Stimulated activated CD8-positive, alpha-beta memory T cell treated with anti-CD3 and anti-CD28 coated beads, Interleukin-2, amount 100 ng/mL, for 48 hours (primary cell): ENCODE measurements at places on chromosomes 16 and 17.

GRCh38 chr16:60739737-60740683, 1296.2 kb downstream of the CDH8 start:
- DNase-seq: no peak

DNA sequence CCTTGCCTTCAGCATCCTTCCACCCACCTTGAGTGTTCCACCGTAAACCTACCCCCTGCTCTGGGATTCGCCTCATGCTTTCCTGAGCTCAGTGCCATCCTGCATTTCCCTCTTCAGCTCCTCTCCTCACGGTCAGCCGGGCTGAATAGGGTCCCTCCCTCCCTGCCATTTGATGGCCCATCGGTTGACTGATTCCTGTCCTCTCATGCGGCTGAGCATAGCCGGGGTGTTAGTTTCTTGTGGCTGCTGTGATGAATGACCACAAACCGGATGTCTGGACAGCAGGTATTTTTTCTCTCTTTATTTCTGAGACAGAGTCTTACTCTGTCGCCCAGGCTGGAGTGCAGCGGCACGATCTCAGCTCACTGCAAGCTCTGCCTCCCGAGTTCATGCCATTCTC, 44.1 kb upstream of the MGAT5B start:
- DNase-seq: no peak

GRCh38 chr16:83974475-83974874, 6.4 kb downstream of the NECAB2 start:
- DNase-seq: no peak

DNA sequence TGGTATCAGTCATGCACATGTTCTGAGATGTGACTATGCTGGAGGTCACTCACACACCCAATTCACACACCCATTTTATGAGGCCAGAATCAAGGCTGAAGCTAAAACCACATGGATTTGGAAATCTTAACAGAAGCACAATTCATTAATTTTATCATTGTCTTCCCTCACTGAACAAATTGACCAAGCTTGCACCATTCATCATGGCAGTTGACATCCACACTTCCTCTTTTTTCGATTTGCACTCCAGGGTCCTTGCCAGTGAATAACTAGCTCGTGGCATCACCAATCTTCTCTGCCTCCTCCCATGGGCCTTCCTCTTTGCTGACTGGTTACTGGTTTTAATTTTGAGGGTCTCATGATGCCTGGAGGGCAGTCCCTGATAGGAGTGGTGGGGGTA, 123.0 kb upstream of the ASIC2 start:
- no peak for DNase-seq

DNA sequence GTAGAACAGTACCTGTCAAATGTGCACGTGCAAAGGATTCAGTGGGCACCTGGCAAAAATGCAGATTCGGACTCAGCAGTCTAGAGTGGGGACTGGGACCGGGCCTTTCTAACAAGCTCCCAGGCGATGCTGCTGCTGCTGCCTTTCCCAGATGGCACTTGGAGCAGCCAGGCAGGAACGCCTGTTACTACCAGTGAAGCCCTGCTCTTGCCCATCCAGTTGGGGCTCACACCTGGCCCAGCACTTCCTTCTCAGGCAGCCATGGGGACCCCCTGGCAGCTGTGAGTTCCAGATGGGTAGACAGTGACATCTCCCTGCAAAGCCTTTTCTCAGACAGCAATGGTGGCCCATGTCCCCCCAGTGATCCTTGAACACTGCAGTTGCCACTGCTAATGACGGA, 30.4 kb downstream of the KDM8 start:
- DNase-seq: no peak

DNA sequence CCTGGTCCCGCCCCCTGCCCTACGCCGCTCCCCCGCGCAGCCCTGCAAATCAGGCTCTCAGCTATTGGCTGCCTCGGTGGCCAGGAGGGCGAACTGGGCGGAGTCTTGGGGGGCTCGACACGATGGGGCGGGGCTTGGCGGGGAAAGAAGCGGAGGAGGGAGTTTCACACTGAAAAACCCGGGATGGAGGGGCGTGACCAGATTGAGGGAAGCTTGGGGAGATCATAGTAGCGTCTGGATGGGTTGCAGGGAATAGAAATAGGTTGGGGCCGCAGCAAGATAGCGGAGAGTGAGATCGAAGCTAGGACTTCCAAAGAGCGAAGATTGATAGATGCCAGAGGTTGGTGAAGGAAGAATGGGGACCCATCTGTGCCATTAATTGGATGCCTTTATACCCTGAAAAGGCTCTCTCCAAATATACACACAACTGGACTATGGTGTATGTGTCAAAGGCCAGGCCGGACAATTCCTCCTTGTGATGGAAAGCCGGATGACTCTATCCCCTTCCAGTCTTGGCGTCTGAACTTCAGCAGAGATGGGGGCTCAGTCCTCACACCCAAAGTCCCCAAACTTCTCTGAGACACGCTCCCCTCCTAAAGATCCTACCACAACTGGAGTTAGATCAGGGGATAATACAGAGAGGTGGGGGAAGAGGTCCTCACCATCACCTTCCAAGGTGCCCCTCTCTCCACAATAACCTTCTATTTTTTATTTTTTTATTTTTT, 376 bp upstream of the STAC2 start:
- peak; percentile 58 for DNase-seq

GRCh38 chr16:72946063-72946462, 101.9 kb downstream of the ZFHX3 start:
- no peak for DNase-seq

DNA sequence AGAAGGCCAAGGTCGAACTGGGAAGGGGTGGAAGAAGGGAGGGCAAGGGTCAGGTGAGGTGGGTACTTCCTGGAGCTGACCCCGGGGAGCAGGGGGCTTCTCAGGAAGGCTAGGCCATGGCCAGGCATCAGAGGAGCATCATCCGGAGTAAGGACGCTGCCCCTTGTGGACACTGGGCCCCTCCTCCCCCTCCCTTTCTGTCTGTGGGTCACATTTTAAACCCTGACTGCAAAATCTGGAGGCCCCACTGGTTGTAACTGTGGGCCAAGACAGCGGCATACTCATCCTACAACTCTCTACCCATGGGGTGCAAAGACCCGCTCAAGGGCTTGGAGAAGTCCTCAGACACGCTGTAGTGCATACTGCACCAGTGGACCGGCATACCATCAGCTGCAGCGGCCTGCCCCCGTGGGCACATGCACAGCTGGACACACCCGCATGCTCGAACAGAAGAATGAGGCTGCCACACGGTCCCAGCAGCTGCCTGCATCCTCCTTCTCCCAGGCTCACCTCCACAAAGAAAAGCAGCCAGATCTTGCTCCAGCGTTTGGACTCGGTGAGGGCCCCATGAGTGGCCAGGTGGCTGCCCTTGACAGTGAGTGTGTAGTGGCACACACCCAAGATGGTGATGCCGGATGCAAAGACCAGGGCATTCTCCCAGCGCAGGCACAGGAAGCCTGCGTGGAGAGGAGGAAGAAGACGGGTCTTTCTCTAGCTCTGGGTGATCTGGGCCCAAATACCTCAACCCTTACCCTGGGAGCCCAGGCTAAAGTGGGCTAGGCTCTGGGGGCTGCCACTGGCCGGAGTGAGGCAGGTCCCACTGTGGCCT, 1.2 kb downstream of the FADS6 start:
- no peak for DNase-seq

- DNase-seq: no peak
These were observed 178.3 kb downstream of the MRTFB start for GRCh38 chr16:14249291-14250032.

GRCh38 chr17:40564195-40564882, 933 bp downstream of the CCR7 start:
- DNase-seq: no peak

GRCh38 chr17:76547183-76547641, 7.4 kb downstream of the PRCD start:
- DNase-seq: peak; percentile 42

DNA sequence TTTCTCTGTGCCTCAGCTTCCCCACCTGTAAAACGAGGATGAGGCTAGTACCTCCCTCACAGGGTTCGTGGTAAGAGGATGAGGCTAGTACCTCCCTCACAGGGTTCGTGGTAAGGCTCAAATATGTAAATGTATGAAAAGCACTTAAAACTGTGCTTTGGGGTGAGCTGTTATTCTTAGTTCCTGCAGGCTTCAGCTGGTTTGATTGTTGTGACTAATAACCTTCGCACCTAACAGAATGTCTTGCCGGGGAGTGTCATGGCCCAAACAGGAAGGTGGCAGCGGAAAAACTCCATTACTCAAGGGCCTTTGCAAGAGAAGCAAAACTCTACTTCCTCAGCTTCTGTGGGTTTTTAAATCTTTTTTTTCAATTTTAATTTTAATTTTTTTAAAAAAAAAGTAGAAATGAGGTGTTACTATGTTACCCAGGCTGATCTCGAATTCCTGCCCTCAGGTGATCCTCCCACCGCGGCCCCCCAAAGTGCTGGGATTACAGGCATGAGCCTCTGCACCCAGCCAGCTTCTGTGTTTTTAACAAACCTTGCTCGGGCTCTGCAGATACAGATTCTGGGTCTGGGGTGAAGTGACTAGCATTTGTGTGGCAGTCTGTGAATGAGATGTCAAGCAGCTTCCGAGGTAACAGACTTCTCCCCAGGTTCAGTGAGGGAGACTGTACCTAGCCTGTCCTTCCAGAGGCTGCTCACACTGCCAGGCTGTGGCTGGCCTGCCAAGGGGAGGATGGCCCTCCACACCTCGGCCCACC, 103.0 kb downstream of the RAB11FIP4 start:
- DNase-seq: no peak

- no peak for DNase-seq
These were observed 18.6 kb downstream of the SNN start for GRCh38 chr16:11686713-11687380.

DNA sequence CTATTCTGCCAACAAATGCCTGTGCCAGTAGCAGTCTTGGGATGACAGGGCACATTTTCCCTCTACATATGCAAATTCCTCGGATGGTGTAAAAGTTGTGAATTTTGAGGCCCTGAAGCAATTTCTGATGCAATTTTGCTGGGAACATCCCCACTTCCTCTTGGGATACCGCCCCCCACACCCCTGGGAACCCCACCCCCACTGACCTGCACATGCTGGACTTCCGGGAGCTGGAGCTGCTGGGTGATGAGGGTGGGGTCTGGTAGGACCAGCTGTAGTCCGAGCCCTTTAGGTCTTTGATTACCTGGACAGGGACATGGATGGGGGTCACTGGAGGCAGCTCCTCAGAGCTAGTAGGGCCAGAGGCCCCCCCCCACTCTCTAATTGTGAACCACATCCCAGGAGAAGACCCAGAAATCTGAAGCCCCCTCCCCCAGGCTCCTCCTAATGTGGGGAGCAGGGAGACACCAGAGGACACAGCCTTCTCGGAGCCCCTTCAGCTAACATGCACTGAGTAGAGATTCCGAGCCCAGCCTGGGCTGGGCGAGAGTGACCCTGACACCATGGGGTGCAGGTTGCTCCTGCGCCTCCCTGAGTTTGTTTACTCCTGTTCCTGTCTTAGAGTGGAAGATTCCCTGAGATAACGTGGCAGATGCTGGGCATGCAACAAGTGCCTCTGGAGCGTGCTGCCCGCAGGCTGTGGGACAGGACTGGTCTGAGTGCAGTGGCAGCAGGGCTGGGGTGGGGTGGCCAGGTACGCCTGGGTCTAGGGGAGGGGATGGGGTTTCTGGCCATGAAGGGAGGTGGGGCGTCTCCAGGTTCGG, 9.0 kb downstream of the MTSS2 start:
- DNase-seq: no peak

DNA sequence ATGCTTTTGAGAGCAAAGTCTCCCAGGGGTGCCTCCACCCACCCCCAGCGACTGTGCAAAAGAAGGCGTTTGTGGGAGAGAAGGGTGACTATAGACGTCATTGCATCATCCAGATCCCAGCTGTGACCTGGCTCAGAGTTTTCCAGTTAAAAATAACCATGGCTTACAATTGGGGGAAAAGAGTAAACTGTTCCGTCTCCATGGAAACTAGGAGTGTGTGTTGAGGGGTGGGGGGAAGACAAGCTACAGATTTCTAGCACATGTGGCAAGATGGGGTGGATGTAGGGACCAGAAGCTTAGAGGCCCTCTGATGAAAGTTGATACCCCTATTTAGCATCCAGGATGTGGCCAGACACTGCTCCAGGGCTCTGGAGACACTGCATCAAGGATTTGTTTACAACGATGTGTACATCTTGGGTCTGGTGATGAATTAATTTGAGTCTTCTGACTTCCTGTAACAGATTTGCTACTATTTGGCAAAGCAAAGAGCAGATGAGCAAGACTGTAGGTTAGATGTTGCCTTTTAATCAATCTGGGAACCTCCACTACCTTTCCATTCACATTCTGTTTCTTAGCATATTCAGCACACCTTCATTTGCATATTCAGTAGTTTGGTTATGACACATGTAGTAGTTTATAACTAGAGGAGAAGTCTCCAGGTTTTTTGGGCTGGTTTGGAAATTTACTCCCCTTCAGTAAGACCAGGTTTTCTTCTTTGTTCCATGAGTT, 6.2 kb upstream of the DUSP14 start:
- no peak for DNase-seq

DNA sequence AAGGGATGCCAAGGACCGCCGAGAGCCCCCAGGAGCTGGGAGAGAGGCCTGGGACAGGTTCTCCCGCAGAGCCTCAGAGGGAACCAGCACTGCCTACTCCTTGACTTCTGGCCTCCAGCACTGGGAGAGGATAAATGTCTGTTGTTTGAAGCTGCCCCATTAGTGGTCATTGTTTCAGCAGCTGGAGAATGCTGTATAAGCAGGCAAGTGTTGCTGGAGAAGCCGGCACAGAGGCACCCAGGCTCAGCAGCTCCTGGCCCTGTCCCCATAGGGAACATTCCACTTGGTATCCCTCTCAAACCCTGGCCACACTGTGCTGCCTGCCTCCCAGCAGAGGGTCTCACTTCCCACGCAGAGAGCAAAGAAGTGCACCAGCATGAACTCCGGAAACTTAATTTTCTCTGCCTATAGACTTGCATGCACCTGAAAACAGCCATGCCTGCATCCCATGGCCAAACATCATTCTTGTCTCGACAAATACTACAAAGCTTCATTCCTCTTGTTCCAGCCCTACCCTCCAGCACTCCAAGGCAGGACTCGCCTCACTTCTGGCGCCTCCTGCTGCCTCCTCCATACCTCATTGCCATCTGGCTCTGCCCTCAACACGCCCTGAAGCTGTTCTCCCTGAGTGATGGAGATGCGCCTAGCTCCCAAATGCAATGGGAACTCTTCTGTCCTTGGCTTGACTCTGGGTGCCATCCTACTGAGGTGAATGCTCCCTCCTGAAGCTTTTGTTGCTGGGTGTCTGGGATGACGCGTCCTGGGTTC, 88.1 kb downstream of the DNAH17 start:
- DNase-seq: no peak

- peak; percentile 17 for DNase-seq
These were observed 3.7 kb upstream of the MYL4 start for GRCh38 chr17:47205419-47205963.

GRCh38 chr17:79395066-79395465, 215.8 kb downstream of the RBFOX3 start:
- no peak for DNase-seq

DNA sequence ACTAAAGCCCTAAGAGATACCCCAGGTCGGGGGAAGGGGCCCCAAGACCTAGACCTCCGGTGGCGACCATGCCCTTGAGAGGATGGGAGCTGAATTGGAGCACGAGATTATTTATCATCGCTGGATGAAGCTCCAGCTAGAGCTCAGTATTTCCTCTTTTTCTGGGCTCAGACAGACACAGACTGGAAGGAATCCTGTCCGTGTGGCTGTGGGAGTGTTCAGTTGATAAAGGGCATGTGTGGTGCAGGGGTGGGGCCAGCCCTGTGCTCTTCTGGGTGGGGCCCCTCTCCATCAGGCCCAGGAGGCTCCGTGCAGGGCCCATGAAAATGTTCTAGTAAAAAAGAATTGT, 6.3 kb upstream of the CBX4 start:
- DNase-seq: no peak

GRCh38 chr17:57615836-57616757, 129.0 kb downstream of the CCDC182 start:
- DNase-seq: no peak
